ENCODE measurements at places on chromosomes 4 and X. TPM values are rescaled to one million over a fixed set of nuclear protein-coding genes. Genes with fewer than 3 reads are reported as not detected.

GRCh38 chr4:88381123-88381522 is 2.5 kb downstream of the HERC6 start:
- no peak for DNase-seq

DNA sequence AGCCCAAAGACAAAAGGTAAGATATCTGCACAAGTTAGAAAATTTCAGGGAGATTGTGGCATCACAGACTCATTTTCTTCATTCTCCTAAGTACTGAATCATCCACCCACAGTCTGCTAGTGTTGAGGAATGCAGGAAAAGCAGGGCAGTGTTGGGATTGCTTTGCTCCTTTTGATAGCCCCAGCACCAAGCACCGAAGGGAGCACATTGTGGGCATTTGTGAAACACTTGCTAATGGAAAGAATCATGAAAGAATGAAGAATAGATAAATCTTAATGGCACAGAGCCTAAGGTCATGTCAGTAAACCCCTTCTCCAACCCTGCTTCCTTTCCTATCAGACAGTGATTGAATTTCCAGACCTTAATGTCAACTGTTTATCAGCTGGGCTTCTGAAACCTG is 103.1 kb upstream of the GPRIN3 start:
- DNase-seq = peak; percentile 77

Gene MID1IP1
- total RNA-seq = 32.1 TPM

GRCh38 chr4:14079601-14080000 is 452.1 kb upstream of the BOD1L1 start:
- no peak for DNase-seq

DNA sequence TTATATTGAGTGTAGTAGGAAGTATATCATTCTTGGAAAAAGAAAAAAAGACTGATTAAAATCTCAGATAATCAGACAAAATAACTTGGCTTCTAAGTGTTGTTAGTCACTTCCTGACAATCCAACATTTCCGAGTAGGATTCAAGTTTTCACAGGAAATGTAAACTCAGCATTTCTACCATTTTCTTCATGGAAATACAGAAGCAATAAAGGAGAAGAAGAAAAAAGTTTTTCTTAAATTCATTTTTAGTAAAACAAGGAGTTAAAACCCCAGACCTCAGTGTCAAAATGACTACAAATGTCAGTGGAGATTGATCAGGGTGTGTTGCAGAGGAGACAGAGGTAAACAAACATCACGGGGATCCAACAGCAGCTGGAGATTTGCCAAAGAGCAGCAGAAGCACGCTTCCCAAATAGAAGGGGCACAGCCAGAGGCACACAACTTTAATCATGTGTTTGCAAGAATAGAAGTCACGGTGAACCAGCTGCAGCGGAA is 129.3 kb upstream of the FAM9B start:
- DNase-seq = peak; percentile 42

DNA sequence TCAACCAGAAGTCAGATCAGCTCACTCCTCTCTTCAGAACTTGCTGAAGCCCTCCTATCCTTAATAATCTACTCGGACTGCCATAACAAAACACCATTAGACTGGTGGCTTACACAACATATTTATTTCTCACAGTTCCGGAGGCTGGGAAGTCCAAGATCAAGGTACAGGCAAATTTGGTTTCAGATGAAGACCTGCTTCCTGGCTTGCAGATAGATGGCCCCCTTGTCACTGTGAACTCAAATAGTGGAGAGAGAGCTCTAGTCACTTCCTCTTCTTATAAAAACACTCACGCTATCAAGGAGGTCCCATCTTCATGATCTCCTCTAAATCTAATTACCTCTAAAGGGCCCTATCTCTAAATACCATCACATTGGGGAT is 125.1 kb downstream of the CAMK2D start:
- DNase-seq = no peak

Gene KLKB1
- not detected for total RNA-seq

Gene INPP4B
- total RNA-seq = 39.2 TPM

DNA sequence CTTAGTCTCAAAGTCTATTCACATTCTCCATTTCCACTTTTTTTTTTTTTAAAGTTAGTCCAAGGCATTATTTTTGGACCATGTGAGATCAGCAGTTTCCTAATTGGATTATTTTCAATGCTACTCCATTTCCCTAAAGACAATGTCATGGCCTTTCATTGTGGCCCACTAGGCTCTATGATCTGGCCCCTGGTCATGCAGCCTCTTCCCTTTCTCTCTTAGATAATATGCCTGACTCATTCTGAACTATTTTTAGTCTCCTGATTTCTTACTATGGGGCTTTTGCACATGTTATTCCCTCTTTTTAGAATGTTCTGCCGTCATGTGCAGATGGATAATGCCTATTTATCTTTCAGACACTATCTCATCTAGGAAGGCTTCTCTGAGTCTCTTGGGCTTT is 157.3 kb downstream of the TMA16 start:
- no peak for DNase-seq

DNA sequence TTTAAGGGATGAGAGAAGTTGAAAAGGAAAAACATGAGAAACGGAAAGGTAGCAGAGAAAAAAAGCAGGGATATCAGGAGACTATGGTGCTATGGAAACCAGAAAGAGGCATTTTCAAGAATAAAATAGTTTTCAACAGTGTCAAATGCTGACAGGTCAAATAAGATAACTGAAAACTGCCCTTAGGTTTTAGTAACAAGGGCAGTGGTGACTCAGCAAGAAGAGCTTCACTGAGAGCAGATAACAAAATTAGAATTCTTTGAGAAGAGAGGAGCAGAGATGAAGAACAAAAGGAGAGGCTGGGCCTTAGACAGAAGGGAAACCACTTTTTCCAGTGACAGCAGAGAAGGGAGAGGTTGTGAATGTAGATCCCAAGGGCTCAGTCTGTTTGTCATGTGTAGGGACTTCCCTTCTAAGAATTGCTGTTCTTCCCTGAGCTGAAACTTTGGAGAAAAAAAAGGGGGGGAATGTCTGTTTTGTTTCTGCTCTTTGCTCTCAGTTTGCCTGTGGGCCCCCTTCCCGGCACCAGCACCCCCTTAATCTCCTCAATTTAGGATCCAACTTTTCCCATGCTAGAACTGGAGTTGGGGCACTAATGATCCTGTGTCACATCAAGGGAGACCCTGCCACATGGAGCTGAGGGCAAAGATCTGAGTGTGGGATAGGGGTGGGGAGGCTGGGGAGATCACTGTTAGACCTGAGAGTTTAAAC is 26.8 kb upstream of the MAGEA10 start:
- DNase-seq = no peak

Gene NPNT
- not detected for total RNA-seq

DNA sequence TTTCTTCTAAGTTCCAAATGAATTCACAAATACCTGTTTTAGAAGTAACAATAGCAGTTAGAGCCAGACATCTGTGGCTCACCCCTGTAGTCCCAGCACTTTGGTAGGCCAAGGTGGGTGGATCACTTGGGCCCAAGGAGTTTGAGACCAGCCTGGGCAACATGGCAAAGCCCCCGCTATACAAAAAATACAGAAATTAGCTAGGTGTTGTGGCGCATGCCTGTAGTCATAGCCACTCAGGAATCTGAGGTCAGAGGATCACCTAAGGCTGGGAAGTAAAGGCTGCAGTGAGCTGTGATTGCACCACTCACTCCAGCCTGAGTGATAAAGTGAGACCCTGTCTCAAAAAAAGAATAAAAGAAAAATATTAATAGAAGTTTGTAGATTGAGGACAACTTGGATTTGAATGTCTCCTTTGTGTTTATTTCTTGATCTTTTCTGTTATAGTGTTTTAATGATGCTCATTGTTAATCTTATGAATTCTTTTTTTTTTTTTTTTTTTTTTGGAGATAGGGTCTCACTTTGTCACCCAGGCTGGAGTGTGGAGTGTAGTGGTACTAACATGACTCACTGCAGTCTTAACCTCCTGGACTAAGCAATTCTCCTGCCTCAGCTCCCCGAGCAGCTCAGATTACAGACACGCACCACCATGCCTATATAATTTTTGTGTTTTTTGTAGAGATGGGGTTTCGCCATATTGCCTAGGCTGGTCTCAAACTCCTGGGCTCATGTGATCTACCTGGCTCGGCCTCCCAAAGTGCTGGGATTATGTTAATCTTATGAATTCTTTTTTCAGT is 30.7 kb upstream of the RAPGEF2 start:
- DNase-seq = no peak

DNA sequence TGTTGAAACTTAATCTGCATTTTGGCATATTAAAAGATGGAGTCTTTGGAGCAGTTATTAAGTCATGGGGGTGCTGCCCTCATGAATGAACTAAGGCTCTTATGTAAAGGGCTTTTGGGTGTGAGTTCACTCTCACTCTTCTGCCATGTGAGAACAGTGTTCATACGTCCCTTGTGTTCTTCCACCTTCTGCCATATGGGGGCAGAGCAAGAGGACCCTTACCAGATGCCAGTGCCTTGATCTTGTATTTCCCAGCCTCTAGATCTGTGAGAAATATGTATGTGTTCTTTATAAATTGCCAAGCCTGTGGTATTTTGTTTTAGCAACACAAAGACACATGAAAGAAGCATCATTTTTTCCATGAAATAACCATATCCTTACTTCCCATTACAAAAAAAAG is 213.9 kb downstream of the SPOCK3 start:
- peak; percentile 3 for DNase-seq

GRCh38 chr4:108072300-108072699 is 82.6 kb downstream of the HADH start:
- DNase-seq = no peak

Gene FATE1
- not detected for total RNA-seq

Gene CT55
- total RNA-seq = not detected

DNA sequence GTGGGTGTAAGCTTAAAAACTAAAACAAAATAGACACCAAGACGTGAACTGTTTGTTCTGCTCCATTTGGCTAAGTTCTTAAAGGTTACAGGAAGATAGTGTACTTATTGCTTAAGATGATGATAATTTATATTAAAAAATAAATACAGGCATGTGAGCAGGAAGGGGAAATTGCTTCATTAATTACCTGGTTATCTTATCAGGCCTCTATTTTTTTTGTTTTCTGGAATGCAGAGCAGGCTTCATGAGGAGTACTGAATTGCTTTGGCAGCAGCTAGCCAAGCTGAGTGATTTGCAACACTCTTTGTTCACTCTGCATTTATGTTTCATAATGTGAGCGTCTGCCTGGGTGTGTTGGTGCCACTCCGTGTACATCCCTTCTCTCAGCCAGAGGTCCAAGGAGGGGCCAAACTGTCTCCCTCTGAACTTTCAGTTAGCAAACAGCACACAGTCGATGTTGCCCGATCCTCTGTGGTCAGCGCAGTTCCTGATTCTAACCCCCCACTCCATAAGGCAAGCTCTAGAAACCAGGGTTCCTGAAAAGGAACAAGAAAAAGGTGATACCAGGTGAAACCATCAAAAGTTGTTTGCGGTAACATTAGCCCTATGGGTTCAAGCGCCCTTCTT is 348.2 kb downstream of the SPRY1 start:
- no peak for DNase-seq

- peak; percentile 86 for DNase-seq
Measured at GRCh38 chr4:24850674-24851073, 55.3 kb downstream of the SOD3 start.

DNA sequence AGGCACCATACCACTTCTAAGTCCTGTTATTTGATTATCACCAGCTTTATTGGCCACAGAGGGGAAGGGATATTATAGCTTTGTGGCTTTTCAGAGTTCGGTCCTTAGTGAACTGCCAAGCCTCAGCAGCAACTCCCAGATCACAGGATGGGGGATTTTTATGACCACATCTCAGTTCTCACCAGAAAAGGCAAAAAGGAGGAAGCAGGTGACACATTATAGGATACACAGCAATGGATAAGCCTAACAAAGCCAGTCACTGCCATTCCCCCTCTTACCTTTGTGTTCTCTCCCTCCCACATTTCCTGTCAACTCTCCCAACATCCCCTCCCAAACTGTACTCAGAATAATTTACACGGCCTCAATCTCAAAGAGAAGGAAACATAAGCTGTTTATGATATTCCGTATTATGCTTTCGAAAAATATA is 142.8 kb downstream of the MGST2 start:
- no peak for DNase-seq

DNA sequence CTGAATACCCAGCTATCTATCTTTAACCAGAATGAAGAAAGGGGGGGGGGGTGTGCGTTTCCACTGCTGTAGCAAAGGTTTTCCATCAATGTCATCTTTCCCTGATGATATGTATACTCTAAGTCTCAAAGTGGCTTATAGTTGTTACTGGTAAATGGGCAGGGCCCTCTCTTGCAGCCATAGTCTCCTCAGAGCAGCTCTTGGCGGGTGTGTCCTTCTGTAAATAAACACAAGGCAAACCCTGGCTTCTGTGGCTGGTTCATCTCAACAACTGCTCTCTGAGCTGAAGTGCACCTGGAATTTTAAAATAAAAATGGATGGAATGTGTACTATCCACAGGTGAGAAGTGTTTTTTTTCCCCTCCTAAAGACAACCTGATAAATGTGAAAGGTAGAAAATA is 57.5 kb upstream of the SCML1 start:
- no peak for DNase-seq

Gene SUPT20HL2
- total RNA-seq = not detected
